ENCODE measurements at places on chromosomes 11 and 22.
A peak's percentile ranks its signal among the peaks of the same experiment; 100 is the strongest.

- no peak for DNase-seq
Observed at GRCh38 chr11:13338019-13338426, 60.4 kb downstream of the BMAL1 start.

DNA sequence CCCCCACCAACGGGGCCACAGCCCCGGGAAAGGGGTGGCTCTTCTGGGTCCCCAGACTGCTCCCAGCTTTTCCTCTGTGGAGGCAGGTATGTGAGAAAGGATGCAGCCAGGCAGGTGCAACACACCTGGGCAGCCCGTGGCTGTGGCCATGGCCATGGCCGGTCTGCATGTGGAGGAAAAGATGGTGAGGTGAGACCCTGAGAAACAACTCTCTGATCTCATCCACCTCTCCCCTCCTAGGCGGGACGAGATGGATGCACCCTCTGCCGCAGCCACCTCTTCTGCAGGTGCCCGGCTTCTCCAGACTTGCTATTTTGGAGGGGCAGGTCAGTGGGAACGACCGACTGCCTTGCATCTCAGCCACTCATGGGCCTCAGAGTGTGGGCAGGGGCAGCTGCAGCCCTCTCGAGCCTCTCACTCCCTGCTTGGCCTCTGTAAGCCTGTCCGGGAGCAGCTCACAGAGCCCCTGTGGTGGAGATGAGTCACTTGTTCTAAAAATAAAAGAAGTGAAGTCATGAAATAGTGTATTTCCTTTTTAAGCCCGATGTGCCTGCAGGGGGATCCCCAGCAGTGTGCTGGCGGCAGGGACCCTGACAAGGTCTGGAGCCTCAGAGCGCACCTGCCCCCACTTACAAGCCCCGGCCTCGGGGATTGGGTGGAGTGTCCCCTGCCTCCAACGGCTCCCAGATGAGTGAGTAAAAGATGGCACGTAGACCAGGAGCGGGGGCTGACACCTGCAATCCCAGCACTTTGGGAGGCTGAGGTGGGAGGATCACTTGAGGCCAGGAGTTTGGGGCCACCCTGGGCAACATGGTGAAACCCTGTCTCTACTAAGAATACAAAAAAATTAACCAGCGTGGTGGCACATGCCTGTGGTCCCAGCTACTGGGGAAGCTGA, 10.7 kb downstream of the SMIM38 start:
- DNase-seq, result peak; percentile 77

DNA sequence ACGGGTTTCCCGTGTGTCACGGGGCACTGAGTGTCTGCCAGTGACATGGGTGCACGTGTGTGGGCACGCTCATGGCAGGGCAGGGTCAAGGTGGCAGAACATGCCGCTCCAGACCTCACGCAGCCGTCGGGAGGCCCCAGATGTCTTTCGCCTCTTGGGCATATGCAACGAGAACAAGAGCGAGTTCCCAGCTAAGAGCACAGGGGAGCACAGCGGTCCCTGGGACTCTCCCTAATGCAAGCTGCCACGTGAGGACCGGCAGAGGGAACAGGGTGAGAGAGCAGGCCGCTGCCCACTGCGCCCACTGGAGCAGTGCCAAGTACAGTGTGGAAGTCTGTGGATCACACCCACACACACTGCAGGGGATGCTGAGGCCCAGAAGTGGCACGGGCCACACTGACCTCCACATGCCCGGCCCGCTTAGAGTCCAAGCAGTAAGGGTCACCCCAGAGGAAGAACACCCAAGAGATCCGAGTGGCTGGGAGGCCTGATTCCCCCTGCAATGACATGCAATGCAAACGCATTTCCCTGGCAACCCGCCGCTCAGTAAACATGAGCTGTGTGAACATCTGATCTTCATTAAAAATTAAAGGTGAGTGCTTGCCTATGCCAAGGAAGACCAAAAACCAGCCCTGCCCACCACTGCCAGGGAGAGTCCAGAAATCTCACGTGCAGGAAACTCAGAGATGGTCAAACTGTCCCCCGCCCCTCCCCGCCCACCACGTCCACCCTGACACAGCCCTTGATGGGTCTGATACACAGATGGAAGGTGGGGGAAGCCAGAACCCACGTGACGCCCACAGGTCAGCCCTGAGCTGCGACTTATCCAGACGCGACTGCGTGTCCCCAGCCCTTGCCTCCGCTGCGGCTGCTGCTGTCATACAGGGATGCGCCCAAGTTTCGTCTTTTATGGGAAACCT, 11.7 kb downstream of the CERK start:
- DNase-seq, result no peak

DNA sequence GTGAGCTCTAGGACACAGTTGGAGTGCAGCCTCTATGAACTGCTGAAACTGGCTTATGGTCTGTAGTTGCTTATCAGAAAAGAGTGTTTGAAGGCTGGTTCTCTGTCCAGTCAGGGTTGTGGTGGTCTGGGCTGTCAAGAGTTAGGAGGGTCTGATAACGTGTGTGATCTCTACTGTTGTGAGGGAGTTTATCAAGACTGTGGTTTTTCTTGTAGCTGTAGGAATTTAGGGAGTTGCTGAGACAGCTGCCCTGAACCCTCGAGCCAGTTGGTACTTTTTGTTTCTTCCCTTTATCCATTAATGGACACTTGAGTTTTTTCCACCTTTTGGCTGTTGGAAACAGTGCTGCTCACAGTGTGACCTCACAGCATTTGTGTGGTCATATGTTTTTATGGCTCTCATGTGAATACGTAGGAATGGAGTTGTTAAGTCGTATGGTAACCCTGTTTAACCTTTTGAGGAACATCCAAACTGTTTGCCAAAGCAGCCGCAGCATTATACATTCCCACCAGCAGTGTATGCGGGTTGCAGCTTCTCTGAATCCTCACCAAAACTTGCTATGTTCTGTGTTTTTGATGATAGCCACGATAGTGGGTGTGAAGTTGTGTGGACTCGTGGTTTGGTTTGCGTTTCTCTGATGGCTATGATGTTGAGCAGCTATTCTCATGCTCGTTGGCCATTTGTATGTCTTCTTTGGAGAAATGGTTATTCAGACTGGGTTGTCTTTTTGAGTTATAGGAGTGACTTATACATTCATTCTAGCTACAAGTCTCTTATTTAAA, 20.9 kb upstream of the DGCR8 start:
- DNase-seq, result no peak

All from ascending aorta (tissue), 2 donors.